ENCODE measurements at places on chromosomes 5 and 9. TPM values are rescaled to one million over a fixed set of nuclear protein-coding genes. Genes with fewer than 3 reads are reported as not detected.

Gene PCDHGA10
- total RNA-seq: 5.1 TPM

Gene PTGES
- 3.2 TPM for total RNA-seq

Gene SH3GLB2
- 67.5 TPM for total RNA-seq

Gene HSPA4
- 213 TPM for total RNA-seq

Gene INSL6
- total RNA-seq: not detected

Gene QRFP
- not detected for total RNA-seq

Gene ANKRD31
- 0.25 TPM for total RNA-seq

Gene PCDHB12
- total RNA-seq: 1.2 TPM

Gene PCDHB14
- 3.5 TPM for total RNA-seq

Gene ARHGEF28
- 74.5 TPM for total RNA-seq

Gene PCDHGA12
- 1.7 TPM for total RNA-seq

Gene DPH7
- 29.9 TPM for total RNA-seq

Gene GDNF
- 0.60 TPM for total RNA-seq

Gene TLE1
- 66.2 TPM for total RNA-seq

Gene RASGRF2
- 10.6 TPM for total RNA-seq

Gene IFNA14
- total RNA-seq: not detected

Gene SLC45A2
- not detected for total RNA-seq

Gene ARHGAP26
- 7.3 TPM for total RNA-seq

Gene PCDHB9
- total RNA-seq: 0.17 TPM

Gene HSD17B3
- 0.10 TPM for total RNA-seq

Gene HRCT1
- 0.45 TPM for total RNA-seq

Gene IFNA21
- total RNA-seq: not detected

Gene IL9
- total RNA-seq: not detected

Gene HMCN2
- under 0.01 TPM for total RNA-seq

Gene PCDHGA11
- total RNA-seq: 1.4 TPM

Gene SLIT3
- 3.3 TPM for total RNA-seq

Gene SLC1A3
- total RNA-seq: 0.87 TPM

Gene PCDHGB7
- 1.7 TPM for total RNA-seq

Gene CLK4
- 13.7 TPM for total RNA-seq

Gene SLC2A6
- 60.1 TPM for total RNA-seq

Gene PCDHGC3
- 11.8 TPM for total RNA-seq

Gene CNTFR
- not detected for total RNA-seq

Gene ADGRD2
- not detected for total RNA-seq

Gene CDH9
- total RNA-seq: not detected

Gene LCN15
- not detected for total RNA-seq

Gene FGD3
- 0.52 TPM for total RNA-seq

Gene KCNV2
- not detected for total RNA-seq

Gene RABGAP1
- 18.9 TPM for total RNA-seq

Gene C9orf85
- 18.8 TPM for total RNA-seq

Gene KCNN2
- not detected for total RNA-seq

Gene BOD1
- 44.1 TPM for total RNA-seq

Gene NME5
- 7.1 TPM for total RNA-seq

Gene PRUNE2
- 38.8 TPM for total RNA-seq

Gene CYSRT1
- 0.87 TPM for total RNA-seq

Gene OTP
- not detected for total RNA-seq

Gene OR13F1
- total RNA-seq: not detected

Measured in renal cortical epithelial cell (primary cell).